ENCODE measurements at places on chromosomes 13 and 19.

DNA sequence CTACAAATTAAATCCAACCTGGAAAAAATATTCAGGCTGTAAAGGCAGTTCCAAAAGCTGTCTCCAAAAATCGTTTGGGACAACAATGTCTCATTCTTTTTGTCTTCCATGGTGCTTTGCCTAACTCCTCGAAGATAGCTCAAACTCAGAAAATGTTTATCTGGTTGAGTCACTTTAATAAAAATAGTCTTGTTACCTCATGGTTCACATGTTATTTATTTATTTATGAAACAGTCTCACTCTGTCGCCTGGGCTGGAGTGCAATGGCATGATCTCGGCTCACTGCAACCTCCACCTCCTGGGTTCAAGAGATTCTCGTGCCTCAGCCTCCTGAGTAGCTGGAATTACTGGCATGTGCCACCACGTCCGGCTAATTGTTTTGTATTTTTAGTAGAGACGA lies 4.9 kb upstream of the BRD4 start:
- no peak for DNase-seq

DNA sequence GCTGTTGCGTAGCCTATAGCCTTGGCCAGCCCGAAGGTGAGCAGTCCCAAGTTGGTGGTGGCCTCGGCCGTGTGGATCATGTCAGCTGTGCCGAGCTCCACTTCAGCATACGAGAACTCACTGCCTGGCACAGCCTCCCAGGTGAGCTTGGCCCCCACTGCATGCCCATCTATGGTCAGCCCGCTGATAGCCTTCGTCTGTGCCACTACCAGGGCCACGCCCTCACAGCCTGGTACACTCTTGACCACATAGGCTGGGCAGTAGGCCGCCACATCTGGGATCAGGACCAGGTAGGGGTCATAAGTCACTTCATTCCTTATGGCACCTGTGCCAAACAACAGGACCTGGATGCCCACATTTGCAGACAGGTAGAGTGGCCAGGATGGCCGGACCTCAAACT lies 7.4 kb downstream of the FCGBP start:
- DNase-seq, result no peak

- no peak for DNase-seq
Observed at GRCh38 chr19:38278751-38279150, 14.4 kb downstream of the SPINT2 start.

DNA sequence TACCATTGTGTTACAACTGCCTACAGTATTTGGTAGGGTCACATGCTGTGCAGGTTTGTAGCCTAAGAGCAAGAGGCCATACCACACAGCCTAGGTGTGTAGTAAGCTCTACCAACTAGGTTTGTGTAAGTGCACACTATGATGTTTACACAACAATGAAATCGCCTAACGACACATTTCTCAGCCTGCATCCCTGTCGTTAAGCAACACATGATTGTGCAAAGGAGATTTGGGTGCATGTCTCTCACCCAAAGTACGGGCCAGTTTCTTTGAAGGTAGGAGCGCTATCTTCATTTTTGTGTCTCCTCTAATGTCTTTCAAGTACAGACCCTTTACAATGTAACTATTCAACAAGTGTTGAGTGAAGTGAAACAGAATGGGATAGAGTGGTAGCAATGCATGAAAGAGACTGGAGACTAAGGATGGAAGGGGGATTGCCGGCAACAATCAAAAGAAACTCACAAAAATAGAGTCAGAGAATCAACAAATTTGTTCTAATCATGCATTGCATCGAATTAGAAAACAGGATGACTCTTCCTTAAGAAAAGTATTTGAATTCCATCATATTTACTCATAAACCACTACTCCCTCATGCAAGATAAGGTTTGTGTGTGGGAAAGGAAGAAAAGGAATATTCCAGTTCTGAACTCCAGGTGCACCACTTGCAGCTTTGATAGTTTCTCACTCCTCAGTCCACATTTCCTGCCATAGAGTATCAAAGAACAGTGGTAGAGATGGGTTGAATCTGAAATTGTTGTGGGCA lies 60.2 kb upstream of the TNFRSF19 start:
- DNase-seq, result no peak

DNA sequence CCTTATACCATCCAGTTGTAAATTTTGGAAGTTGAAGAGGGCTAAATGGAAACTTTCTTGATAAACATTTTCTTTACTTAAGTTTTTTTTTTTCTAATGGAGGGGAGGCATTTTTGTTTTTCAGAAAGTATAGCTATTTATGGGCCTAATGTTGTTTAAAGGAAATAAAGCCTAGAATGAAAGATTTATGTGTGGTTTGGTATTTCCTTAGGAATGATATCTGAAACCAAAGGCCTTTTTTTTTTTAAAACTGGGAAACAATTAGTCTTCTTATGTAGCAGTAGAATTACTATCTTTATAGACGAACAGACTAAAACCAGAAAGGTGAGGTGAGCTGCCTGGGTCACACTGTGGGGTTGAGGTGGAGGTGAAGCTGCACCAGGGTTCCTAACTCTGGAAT lies 80.1 kb downstream of the ESD start:
- no peak for DNase-seq

GRCh38 chr19:48539503-48540096 lies 12.4 kb upstream of the SULT2B1 start:
- DNase-seq, result no peak

DNA sequence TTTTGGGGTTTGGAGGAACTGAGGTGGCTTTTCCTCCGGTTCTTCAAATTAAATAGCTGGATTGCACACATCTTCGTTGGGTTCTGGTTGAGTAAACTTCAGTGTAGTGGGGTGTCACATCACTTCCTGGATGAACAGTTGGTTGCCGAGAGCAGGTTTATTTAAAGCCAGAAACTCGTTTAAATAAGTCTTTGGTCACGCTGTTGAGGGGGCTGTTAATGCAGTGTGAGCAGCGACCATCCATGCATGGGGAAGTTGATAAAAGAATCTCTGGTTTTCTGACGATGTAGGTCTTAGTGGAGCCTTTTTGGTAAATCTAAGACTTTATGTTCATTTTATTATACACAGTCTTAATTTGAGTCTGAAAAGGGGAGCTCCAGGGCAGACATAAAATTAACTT lies 351.2 kb upstream of the ARGLU1 start:
- no peak for DNase-seq

- no peak for DNase-seq
Observed at GRCh38 chr13:44078806-44079376, 199.2 kb downstream of the LACC1 start.

DNA sequence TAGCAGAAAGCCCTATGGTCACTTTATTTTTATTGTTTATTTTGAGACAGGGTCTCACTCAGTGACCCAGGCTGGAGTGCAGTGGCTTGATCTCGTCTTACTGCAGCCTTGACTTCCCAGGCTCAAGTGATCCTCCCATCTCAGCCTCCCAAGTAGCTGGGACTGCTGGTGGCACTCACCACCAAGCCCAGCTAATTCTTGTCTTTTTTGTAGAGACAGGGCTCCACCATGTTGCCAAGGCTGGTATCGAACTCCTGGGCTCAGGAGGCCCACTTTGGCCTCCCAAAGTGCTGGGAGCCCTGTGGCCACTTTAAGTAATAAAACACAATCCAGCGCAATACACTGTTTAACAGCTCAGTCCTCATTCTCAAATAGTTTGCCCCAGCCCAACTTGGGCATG lies 69.3 kb downstream of the NUFIP1 start:
- DNase-seq, result no peak

- DNase-seq, result no peak
Observed at GRCh38 chr19:50399368-50399745, 15.2 kb downstream of the POLD1 start.

DNA sequence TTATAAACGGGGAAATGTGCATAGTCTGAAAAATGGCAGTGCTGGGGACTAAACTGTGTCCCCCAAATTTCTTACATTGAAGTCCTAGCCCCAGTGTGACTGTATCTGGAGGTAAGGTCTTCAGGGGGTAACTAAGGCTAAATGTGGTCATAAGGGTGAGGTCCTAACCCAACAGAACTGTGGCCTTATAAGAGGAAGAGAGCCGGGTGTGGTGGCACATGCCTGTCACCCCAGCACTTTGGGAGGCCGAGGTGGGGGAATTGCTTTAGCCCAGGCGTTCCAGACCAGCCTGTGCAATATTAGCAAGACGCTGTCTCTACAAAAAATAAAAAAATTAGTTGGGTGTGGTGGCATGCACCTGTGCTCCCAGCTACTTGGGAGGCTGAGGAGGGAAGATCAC lies 17.8 kb downstream of the PROZ start:
- DNase-seq, result peak; percentile 56

- no peak for DNase-seq
Observed at GRCh38 chr13:67577361-67577760, 347.2 kb upstream of the PCDH9 start.

- DNase-seq, result no peak
Observed at GRCh38 chr13:110913322-110914080, 1.4 kb downstream of the ANKRD10 start.

GRCh38 chr19:8116437-8117293 lies 32.7 kb downstream of the FBN3 start:
- no peak for DNase-seq

DNA sequence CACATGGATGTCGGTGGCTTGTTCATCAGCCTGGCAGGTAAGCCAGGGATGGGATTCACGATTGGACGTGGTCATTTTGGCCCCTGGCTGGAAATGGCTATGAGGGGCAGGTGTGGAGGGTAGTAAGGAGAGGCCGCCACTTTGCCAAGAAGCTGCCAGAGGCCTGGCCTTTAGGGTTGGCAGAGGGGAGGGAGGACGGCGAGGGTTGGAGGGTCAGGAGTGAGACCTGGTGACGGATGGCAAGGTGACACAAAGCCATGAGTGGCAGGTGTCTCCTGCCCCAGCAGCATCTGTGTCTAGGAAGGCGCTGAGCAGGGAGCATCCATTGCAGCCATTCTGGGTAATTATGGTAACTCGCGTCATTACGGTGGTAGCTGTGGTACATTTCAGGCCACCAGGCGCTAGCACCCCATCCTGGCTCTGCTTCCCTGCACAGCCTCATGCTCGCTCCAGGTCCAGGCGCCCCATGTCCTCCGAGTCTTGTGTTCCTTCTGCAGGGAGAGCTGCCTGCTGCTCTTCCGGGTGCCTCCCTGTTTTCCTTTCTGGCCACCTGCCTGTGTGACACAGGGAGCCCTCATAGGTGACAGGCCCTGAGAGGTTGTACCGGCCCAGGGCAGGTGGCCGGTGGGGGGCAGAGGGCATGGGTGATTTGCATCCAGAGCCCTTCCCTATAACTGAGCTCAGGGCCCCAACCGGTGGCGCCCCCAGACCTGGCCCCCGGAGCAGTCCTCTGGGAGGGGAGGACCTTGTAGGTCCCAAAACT lies 4.2 kb downstream of the SSBP4 start:
- no peak for DNase-seq

DNA sequence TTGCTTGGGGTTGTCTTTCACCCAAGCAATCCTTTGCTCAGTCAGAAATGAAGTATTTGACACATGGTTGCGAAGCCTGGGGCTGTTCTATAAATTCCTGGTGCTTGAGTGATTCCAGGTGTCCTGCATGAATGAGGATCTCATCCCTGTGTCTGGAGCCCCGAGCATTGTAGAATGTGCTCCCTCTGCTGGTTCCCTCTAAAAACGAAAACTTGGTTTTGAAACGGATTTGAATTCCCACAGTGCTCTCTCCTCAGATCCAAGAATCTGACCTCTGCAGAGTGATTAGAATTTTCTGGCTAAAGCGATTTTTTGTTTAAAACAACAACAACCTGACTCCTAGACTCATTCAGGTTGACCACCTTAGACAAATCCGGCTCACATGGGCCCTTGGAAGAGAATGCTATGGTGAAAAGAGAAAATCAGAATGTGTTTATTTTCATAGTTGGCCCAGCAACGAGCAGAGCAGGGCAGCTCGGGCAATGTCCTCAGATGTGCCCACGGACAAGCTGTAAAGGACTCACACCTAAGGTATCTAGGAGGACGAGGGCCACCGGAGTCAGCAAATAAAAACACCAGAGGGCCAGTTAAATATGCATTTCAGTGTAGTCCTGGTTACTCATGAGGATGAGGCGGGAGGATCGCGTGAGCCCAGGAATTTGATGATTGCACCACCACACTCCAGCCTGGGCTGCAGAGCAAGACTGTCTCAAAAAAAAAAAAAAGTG lies 8.7 kb upstream of the ATP12A start:
- no peak for DNase-seq

- no peak for DNase-seq
Observed at GRCh38 chr19:49855676-49856573, 5.0 kb downstream of the PTOV1 start.

- DNase-seq, result no peak
Observed at GRCh38 chr13:77177646-77178045, 149.2 kb downstream of the MYCBP2 start.

DNA sequence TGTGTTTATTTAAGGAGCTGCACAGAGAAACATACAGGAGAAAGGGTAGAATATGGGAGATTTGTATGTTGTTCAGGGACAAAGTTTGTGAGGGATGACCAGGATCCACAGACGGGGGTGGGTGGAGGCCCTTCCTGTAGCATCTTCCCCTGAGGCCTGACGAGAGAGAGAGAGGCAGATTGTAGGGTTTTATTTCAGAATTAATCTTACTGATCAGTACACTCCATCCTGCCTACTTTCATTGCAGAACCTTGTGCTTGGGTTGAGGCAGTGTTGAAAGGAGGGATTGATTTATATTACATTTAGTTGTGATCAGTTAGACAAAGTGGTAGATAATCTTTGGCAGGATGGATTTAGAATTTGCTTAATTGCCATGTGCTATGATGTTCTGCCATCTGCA lies 39.6 kb downstream of the MTUS2 start:
- DNase-seq, result no peak

All from CMK (cell line).